ENCODE measurements at places on chromosomes 12 and 14.
A peak's percentile ranks its signal among the peaks of the same experiment; 100 is the strongest.

DNA sequence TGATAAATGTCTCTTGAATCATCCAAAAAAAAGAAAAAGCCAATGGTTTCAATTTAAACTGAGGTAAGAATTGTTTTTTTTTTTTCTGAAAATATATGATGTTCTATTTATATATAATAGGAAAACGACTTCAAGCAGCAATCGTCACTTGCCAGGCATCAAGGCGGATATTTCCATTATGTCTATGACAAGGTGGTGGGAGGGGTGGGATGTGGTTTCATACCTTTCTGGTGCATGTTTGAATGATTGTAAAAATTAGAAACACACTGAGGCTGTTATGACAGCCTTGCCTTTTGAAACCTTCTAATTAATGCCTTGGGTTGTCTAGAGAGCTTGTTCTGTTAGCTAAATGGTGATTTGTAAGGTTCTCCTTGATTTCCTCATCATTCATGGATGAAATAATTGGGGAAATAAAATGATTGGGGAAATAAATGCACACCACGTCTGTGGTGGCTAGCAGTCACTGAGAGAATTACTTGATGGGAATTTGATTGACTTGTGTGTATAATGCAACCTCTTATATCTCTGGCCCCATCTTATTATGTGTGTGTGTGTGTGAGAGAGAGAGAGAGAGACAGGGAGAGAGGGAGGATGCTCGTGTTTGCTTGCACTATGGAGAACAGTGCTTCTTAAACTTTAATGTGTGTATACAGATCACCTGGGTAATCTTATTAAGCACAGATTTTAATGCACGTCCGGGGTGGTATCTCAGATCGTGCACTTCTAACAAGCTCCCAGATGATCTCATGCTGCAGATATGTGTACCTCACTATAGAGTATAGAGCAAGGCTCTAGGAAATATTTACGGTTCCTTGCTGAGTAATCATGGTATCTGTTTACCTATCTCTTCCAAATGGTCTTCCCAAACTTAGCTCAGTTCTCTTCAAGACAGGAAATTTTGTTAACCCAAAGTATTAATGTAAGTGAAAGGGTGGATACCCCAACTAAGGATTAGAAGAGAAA is 502.6 kb downstream of the DIO2 start:
- DNase-seq, result no peak

DNA sequence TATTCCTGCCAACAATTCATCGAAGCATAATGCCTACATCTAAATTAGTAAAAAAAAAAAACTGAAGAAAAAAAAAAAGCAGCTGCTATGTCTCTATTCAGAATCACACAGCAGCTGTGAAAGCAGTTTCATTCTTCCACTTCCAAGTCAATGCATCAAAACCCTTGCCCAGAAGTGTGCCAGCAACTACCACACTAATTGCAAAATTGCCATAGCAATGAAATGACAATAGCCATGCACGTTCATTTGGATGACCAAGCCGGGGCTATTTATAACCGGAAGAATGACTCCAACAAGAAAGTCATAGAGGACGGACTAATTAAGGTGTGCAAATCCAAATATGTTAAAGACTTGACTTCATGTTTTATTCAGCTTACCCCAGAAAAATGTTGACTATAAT is 42.5 kb downstream of the SLC2A13 start:
- DNase-seq, result no peak

DNA sequence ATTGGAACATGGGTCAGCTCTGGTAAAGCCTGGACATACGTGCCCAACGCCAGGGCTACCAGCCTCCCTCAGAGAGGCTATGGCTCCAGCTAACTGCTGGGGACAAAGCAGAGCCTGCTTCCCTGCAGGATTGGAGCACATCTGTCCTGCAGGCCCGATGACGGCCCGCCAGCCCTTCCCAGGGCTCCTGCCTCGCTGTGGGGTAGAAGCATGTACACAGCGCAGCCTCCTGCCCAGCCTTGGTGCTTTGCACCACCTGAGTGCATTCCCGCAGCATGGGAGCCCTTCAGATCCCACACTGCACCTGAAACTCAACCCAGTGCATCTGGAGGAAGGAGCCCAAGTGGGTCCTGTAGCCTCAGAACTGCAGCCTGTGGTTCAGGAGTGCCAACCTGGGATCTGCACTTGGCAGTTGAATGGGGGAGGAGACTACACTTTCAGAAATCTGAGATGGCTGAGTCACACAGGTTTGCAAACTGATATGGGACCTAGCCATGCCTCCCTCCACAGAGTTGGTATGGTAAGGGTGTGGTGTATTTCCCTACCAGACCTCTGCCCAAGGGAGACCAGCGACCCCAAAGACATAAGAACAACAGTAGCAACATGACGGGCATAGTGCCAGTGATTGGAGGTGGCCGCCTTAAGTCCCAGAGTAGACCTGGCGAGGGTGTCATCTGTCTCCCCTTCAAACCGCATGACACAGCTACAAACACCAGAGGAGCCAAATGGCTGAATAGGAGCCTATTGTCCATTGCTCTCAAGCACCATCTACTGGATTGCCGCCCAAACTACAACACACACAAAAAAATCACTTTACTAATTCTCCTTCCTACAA is 273.9 kb upstream of the MIS18BP1 start:
- DNase-seq, result no peak

GRCh38 chr14:71163842-71164629 is 256.8 kb downstream of the PCNX1 start:
- no peak for DNase-seq

- DNase-seq, result no peak
Observed at GRCh38 chr14:79638672-79639266, 572.5 kb downstream of the DIO2 start.

- no peak for DNase-seq
Observed at GRCh38 chr12:109962398-109962797, 33.8 kb downstream of the GIT2 start.

- no peak for DNase-seq
Observed at GRCh38 chr12:78683031-78683430, 181.5 kb upstream of the SYT1 start.

GRCh38 chr12:3601461-3602150 is 110.6 kb downstream of the PRMT8 start:
- DNase-seq, result no peak

GRCh38 chr12:4148418-4149056 is 125.0 kb upstream of the CCND2 start:
- no peak for DNase-seq

DNA sequence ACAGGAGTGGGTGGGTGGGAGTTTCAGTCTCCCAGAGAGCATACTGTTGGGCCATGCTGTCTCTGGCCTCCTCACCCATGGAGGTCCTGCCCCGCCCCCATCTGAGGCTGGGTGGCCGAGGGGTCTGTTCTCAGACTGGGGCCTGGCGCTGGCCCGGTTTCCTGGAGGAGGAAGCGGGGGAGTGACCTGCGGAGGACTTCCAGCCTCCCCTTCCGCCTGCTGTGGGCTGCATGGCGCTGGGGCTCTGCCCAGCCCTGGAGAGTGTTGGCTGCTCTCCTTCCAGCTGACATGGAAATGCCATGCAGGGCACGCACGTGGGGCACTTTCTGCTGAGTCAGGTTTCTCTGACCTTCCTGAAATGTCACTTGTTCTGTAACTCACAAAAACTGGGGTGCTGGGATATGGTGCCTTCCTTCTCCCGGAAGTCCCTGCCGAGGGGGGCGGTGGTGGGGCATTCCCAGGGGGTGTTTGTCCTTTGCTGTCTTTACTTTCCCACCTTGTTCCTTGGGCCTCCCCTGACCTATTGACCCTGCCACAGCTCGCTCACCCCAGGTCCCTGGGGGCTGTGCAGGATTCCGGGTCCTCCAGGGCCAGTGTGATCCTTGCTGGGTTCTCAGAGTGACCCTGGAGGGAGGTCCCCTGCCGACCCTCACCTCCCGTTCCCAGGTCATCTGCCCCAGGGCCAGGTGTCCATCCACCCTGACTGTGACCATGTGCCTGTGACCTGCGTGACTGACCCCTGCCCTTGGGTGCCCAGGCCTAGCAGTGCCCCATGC is 23.6 kb downstream of the PACS2 start:
- DNase-seq, result no peak

DNA sequence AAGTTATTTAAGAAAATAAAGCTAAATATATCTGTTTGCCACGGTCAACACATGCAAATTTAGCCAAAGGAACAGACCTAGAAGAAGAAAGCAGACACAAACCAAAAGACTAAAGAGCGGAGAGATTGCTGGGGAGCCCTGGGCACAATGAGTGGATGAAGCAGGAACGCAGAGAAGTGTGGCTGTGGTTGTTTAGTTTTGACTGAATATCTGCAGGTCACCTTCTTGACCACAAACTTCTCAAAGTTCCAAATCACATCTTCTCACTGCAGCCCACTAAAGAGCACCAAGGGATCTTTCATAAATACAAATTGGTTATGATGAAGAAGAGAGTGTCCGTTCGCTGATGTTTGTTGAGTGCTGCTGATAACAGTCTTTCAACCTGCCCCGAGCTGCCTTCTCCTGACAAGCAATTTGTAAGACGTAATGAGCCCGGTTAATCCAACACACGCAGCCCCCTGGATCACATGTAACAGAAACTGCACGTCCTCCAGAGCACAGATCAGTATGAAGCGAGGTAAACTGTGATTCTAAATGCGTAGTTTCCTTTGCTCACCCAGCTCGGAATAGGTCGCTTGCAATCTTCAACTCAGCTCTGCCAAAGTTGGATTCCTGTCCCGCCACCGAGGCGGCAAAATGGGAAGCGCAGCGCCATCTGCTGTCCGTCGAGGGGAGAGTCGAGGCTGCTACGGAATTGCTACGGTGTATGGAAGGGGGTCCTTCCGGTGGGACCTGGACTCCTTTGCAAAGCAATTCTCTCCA is 120.8 kb downstream of the GXYLT1 start:
- DNase-seq, result peak; percentile 27

- DNase-seq, result no peak
Observed at GRCh38 chr12:132837693-132838409, 9.2 kb upstream of the GOLGA3 start.

GRCh38 chr12:96687719-96688118 is 198.3 kb downstream of the CFAP54 start:
- no peak for DNase-seq

- no peak for DNase-seq
Observed at GRCh38 chr14:67668559-67668958, 5.9 kb downstream of the VTI1B start.

DNA sequence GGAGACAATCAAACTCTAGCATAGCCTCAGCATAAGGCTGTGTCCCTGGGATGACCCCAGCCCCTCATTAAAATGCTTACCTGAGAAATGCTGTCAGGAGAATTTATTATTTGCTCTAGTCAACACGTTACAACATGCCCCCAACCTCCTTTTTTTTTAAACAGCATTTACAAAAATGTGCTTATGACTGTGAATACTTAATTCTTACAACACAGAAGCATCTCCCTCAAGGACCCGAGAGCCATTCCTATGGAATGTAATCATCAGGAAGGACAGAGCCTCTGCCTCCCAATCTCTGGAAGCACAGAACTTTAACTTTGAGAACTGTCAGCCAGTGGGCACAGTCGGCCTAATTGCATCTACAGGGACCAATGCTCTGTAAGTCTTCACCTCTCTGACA is 136.6 kb upstream of the OVCH1 start:
- DNase-seq, result no peak

GRCh38 chr12:93460003-93460402 is 7.3 kb upstream of the MRPL42 start:
- no peak for DNase-seq

GRCh38 chr14:51430633-51431032 is 190.6 kb downstream of the TMX1 start:
- DNase-seq, result no peak

GRCh38 chr12:70876952-70877351 is 43.6 kb downstream of the PTPRR start:
- no peak for DNase-seq

- no peak for DNase-seq
Observed at GRCh38 chr12:29043069-29043468, 106.0 kb upstream of the FAR2 start.

DNA sequence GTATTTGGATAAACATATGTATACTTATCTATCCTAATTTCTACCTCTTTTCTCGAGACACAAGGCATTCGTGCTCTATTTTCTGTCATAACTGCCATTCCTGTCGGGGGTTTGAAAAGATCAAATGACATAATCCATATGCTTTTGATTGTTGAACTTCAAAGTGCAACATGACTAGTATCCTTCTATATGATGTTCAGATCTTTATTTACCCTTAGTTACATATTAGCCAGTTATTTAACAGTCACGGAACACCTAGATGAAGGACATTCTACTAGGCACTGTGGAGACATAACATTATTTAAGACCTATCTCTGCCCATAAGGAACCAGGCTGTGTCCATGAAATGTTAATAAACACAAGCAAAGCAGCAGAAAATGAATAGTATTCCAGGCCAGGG is 11.2 kb upstream of the GRIN2B start:
- DNase-seq, result no peak

GRCh38 chr12:82730953-82731459 is 44.3 kb downstream of the TMTC2 start:
- no peak for DNase-seq

DNA sequence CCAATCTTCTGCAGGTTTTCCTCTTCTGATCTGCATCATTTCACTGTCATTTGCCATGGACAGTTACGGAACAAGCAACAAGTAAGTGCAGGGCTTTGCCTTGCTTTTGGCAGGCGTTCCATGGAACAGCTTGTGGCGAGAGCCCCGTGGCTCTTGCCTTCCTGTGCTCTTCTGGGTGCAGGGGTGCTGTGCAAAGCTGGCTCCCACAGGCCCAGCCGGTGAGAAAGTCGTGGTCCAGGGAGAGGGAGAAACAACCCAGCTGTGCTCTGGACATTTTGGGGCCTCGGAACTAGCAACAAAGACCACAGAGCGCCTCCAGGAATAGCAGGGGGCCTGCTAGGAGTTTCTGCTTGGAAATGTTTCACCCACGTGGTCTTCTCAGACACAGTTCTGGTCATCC is 164.7 kb downstream of the ADGRD1 start:
- no peak for DNase-seq

DNA sequence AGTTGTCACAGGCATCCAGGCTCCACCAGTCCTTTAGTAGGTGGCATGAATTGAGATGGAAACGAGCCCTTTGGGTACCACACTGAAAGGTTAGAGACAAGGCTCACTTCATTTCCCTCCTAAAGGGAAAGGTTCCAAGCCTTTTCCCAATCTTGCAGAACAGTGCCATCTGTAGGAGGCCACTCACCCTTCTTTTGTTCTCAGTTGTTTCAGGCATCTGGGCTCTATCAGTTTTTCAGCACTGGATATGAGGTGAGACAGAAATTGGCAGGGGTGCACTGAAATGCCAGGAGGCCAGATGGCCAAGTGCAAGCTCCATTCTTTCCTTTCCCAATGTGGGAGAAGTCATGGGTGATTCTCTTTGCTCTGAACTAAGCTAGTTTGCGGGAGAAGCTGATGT is 15.2 kb downstream of the FBXO33 start:
- no peak for DNase-seq

DNA sequence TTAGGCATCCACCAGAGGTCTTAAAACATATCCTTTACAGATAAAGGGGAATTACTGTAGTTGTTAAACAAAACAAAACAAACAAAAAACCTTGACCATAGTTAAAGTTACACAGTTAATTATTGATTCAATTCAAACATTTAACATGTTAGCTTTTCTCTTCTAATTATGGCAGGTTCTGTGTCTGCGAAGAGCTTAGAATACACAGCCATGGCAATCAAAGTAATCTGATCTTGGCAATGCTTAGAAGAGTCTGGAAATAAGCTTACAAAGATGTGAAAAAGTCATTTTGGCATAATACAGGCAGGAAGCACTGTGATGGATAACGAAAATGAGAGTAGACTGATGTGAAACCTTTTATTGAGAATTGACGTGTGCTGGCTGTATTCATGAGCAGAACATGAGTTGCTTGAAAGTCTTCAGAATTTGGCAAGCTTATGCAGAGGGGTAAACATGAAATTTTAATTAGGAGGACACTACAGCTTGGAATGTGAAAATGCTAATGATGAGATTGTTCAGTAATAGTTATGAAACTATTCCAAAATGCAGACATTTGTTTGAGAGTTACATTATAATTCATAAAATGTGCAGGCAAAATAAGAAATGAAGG is 629.6 kb downstream of the FSCB start:
- DNase-seq, result no peak

Data from stimulated activated CD8-positive, alpha-beta memory T cell treated with anti-CD3 and anti-CD28 coated beads, Interleukin-4, amount 100 ng/mL, for 1 hour (primary cell).